ENCODE measurements at places on chromosomes 2 and 18.

DNA sequence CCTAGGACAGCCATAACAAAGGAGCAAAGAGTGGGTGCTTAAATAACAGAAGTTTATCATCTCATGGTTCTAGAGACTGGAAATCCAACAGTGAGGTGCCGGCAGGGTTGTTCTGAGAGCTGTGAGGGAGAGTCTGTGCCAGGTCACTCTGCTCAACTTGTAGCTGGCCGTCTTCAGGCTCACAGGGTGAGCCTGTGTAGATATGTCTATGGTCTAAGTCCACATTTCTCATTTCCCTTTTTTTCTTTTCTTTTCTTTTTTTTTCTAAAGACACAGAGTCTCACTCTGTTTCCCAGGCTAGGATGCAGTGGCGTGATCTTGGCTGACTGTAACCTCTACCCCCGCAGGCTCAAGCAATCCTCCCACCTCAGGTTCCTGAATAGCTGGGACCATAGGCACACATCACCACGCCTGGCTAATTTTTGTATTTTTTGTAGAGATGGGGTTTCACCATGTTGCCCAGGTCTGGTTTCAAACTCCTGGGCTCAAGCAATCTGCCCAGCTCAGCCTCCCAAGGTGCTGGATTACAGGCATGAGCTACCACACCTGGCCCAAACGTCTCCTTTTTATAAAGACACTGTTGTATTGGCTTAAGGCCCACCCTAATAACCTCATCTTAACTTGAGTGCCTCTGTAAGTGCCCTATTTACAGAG is 142.2 kb downstream of the SP3 start:
- no peak for DNase-seq

GRCh38 chr18:10182009-10182624 is 268.3 kb downstream of the VAPA start:
- DNase-seq, result no peak

GRCh38 chr2:99850084-99850710 is 292.2 kb downstream of the AFF3 start:
- no peak for DNase-seq

- DNase-seq, result no peak
Measured at GRCh38 chr18:34611904-34612303, 98.2 kb upstream of the DTNA start.

GRCh38 chr2:21920721-21921120 is 797.0 kb downstream of the TDRD15 start:
- no peak for DNase-seq

- DNase-seq, result no peak
Measured at GRCh38 chr2:112706170-112706664, 14.6 kb upstream of the NT5DC4 start.

DNA sequence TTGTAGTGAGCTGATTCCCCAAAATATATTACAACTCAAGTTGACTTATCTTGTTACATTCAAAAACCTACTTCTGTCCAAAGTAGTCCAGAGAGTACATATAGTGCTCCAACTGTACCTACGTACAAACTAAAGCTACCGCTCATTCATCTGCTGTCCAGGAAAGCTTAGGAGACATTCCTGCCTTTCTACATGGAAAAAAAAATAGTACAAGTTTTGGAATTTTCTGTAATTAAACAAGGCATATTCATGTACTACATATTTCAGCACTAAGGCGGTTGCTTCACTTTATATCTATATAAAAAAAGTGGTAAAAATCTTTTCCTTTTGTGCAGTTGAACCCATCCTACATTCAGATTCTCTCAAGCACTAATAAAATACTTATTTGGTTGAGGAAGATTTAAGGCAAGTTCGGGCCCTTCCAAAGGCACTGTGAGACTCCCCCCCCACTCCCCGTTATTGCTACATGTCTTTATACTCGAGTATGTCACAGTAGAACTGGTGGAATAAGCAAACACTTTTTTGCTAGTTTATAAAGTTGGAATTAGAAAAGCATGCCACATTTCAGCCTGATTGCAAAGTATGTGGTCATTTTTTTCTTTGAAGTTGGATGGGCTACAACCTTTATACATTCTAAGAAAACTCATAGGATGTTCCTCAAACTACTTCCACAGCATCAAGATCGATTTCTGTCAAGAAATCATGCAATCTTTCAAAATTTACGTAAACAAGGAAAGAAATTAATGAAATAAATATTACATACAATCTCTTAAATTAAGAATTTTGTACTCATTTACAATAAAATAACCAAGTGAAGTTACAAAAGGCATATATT is 3.7 kb downstream of the ZFP36L2 start:
- no peak for DNase-seq

Measured in stimulated activated CD8-positive, alpha-beta memory T cell treated with anti-CD3 and anti-CD28 coated beads, Interleukin-12 subunit alpha, Interleukin-12 subunit beta, amount 100 ng/mL, for 4 hours (primary cell).